ENCODE measurements at places on chromosomes 3 and 15. TPM values are rescaled to one million over a fixed set of nuclear protein-coding genes. Genes with fewer than 3 reads are reported as not detected.

C3orf49 gene
- not detected for total RNA-seq

DNA sequence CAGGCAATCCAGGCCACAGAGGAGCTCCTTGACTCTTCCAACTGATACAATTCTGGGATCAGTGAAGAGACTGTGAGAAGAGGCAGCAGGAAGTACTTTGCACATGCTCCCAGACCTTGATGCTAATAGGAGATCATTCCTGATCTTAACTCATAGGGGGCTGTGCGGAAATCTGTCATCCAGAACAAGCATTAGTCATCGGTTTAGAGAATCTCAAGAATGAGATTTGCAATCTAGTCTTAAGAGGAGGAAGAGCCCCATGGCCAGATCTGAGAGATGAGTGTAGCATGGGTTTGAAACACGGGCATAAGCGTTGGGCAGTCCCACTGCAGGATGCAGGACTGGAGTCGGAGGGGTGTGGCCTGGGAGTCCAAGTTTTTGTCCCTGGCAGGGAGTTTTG lies 1081.1 kb downstream of the NAALADL2 start:
- peak; percentile 1 for DNase-seq

DNA sequence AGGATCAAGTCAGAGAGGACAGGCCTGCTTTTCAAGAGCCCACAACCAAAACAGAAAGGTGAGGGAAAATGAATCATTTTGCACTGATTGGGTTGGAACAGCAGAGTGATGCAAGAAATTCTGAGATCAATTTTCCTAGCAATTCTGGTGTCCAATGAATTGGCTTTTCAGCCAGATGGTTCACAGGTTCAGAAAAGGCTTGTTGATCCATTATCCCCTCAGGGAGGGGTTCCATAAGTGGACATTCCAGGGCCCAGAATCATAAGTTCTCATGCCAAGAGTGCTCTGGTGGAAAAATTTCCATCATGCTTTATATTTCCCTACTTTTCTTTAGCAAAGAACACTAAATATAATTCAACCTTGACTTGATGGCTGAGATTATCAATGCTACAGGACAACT lies 16.2 kb downstream of the RBP2 start:
- no peak for DNase-seq

- DNase-seq = no peak
Observed at GRCh38 chr3:17119201-17120072, 234.7 kb downstream of the PLCL2 start.

DNA sequence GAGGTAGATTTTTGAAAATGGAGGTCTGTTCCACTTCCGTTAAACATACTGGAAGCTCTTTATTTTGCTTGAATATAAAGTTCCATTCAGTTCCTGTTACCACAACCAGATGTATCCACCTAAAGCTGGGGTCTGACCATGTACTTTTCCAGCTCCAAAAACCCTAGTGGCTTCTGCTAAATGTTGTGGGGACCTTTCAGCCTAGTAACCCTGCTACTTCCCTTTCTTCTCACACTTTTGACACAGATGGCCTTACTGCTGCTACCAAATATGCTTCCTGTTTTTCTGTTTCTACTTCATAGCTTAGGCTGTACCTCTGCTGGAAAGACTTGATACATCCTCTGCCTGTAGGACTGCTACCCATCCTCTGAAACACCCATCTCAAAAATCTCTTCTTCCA lies 87.8 kb downstream of the COL6A6 start:
- no peak for DNase-seq

- DNase-seq = no peak
Observed at GRCh38 chr3:56484525-56485032, 16.3 kb upstream of the ERC2 start.

GRCh38 chr3:191314109-191314728 lies 15.0 kb upstream of the CCDC50 start:
- DNase-seq = no peak

PRTG gene
- total RNA-seq = under 0.01 TPM

- no peak for DNase-seq
Observed at GRCh38 chr3:162175878-162176277, 679.3 kb downstream of the OTOL1 start.

AHSG gene
- total RNA-seq = not detected

GRCh38 chr3:158747417-158747816 lies 15.2 kb upstream of the RARRES1 start:
- DNase-seq = no peak

ZBTB38 gene
- total RNA-seq = 59.0 TPM

IQCH gene
- 2.9 TPM for total RNA-seq

- DNase-seq = no peak
Observed at GRCh38 chr3:73624821-73625665, at the start of gene PDZRN3. PDZRN3 (minus strand) TSS chr3:73624941.

GRCh38 chr3:136283627-136284026 lies 33.5 kb downstream of the PCCB start:
- no peak for DNase-seq

- peak; percentile 16 for DNase-seq
Observed at GRCh38 chr3:174541708-174542315, 317.3 kb upstream of the NAALADL2 start.

- DNase-seq = no peak
Observed at GRCh38 chr3:143380449-143380848, 260.9 kb downstream of the CHST2 start.

DNA sequence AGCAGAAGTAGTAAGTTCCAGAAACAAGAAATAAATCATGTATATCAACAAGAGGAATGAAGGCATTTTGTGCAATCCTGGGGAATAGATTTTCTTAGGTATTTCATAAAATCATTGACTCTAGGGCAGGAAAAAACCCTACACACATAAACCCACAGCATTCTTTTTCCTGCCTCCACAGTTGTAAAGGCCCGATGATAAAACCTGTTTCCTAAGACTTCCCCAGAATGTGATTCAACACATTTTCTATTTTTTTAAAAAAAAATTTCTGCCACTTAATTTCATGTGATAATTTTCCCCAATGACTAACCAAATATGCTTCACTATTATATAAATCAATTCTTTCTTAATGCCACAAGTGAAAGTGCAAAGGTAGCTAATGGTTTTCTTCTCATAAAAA lies 407.0 kb downstream of the FHIT start:
- no peak for DNase-seq

HCLS1 gene
- 10.4 TPM for total RNA-seq

LIPH gene
- 5.6 TPM for total RNA-seq

- DNase-seq = no peak
Observed at GRCh38 chr3:133713347-133713746, 32.8 kb upstream of the TF start.

SEMA3G gene
- under 0.01 TPM for total RNA-seq

GRCh38 chr3:133491481-133492059 lies 81.9 kb upstream of the CDV3 start:
- DNase-seq = no peak

DNA sequence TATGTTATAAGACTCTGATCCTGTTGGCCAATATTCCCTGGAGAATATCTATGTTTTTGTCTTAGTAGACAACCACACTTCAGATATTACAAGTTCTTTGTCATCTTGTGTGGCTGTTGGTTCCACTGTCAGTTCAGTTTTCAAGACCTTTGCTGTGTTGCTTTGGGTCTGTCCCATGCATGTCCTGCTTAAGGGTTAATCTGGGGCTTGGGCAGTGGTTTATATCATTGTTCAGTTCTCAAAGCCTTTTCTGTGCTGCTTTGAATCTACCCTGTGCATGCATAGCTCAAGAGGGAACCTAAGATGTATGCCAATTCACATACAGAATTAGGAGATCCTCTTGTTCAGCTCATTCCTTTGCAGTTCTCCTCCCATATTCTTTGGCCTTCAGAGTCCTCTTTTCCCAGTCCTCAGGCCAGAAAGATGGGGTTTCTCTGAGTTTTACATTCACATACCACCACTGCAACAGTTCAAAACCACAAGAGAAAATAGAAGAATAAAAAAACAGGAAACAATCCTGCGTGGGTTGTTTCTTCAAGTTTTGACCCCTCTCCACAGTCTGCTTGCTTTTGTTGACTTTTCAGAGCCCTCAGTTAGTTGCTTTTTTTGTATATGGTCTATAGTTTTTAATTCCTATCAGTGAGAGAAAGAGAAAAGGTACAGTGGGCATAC lies 21.6 kb downstream of the BUB1B start:
- no peak for DNase-seq

GRCh38 chr15:61680260-61681037 lies 379.8 kb downstream of the VPS13C start:
- DNase-seq = no peak

- no peak for DNase-seq
Observed at GRCh38 chr3:168271932-168272331, 176.2 kb upstream of the GOLIM4 start.

GRCh38 chr15:22908830-22909229 lies 70.4 kb downstream of the NIPA2 start:
- DNase-seq = no peak

- no peak for DNase-seq
Observed at GRCh38 chr3:55765398-55765797, 278.3 kb upstream of the WNT5A start.

DNA sequence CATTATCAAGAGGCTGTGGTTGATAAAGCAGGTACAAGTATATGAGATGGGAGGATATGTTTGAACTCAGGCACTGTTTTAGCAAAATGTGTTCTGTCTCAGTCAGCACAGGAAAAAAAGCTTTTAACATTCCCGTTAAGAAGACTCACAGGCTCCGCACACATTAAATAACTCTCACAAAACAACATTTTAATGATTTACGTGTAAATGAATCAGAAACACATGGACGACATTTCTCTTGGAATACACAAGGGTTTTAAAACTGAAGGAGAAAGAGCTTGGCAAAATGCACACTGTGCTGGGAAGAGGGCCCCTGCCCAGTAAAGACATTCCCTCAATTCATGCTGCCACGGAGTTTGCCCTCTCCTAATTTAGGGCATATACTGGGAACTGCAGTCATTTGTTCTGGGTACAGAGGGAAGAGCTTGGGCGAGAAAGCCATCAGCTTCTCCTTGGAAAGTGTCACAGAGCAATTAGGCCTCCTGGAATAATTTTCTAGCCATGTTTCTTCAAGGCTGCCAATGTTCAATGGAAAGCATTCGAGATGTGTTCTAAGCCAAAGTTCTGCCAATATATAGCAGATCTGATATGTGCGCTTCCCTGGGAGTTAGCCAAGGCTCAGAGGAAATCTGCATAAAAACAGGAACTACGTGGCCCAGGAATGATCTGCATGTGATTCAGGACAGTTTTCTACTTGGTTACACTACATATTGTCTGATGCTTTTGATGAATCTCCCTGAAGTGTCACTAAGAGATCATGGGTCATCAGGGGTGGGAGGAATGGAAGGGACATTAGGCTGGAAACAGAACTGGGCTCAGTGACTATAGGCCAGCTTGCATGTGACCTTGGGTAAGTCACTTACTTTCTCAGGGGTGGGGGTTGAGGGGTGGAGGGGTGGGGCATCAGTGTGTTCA lies 2.2 kb upstream of the MASP1 start:
- no peak for DNase-seq

- no peak for DNase-seq
Observed at GRCh38 chr3:143134471-143134870, 14.9 kb downstream of the CHST2 start.

- DNase-seq = no peak
Observed at GRCh38 chr3:17775073-17775472, 32.6 kb upstream of the TBC1D5 start.
